Kasumi-1 (cell line): ENCODE measurements at places on chromosomes 7 and 10.

- no peak for DNase-seq
Measured at GRCh38 chr7:99752356-99752755, 17.4 kb upstream of the CYP3A7 start.

DNA sequence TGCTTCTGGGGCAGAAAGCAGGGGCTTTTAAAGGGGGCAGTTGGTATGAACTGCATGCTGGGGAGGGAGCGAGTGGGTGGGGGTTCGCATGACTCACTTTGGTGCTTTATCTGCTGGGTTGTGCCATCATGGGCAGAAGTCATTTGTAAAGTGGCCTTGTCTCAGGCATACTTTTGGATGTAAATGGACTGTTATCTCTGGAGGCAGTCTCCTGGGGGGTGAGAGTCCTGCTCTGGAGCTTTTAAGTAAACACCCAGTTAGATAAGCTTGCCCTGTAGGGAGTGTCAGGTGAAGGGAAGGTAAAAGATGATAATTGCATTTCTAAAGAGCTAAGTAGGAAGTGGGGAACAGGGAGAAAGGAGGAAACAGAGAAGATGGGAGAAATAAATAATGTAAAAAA, 1.6 kb upstream of the GSTO1 start:
- no peak for DNase-seq

- no peak for DNase-seq
Measured at GRCh38 chr7:23294549-23295400, 4.4 kb upstream of the MALSU1 start.

- no peak for DNase-seq
Measured at GRCh38 chr10:124414076-124414475, 4.6 kb downstream of the OAT start.

DNA sequence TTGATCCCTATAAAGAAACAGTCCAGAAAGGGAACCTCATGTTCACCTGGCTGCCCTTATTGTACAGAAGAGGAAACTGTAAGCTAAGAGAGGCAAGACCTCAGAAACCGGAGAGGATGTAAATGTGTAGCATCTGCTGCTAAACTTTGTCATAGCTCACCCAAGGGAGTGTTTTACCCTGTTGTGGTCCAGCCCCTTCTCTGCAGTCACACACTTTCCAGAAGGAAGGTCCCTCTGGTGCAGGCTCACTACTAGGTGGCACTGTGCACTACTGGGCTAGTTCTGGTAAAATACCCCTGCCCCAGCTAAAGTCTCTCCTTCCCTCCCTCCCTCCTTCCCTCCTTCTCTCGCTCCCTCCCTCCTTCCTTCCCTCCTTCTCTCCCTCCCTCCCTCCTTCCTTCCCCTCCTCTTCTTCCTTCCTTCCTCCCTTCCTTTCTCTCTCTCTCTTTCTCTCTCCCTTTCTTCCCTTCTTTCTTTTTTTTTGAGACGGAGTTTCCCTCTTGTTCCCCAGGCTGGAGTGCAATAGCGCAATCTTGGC, 42.5 kb upstream of the LCOR start:
- DNase-seq, result peak; percentile 81

- DNase-seq, result no peak
Measured at GRCh38 chr10:62043421-62044021, 142.0 kb downstream of the ARID5B start.
